ENCODE measurements at places on chromosomes 12 and 14.
A peak's percentile ranks its signal among the peaks of the same experiment; 100 is the strongest.

DNA sequence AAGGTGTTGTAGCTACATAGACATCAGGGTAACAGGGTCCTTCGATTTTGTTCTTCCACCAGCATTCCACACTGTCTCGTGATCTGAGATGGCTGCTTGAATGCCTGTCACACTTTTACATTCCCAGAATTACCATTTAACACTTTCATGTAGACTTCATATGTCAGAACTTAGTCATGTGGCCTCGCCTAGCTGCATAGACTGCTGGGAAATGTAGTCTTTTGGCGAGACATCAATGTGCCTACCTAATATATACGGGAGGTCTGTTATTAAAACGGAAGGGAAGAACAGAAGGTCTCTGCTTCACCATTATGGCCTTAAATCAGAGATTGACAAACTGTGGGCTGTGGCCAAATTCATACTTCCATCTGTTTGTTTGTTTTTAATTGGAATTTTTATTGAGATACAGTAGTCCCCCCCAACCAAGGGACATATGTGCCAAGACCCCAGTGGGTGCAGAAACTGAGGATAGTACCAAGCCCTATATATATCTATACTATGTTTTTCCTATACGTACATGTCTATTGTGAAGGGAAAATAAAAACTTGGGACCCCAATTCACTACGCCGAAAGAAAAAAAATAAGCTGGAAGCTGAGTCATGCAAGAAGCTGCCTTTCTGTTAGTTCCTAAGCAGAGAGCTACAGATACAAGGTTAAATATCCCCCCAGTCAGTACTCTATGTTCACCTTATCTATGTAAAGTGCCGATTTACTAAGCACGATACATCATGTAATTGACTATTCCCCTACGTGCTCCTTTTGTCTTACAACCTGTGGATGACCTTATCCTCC is 11.3 kb upstream of the HRK start:
- DNase-seq = peak; percentile 39

DNA sequence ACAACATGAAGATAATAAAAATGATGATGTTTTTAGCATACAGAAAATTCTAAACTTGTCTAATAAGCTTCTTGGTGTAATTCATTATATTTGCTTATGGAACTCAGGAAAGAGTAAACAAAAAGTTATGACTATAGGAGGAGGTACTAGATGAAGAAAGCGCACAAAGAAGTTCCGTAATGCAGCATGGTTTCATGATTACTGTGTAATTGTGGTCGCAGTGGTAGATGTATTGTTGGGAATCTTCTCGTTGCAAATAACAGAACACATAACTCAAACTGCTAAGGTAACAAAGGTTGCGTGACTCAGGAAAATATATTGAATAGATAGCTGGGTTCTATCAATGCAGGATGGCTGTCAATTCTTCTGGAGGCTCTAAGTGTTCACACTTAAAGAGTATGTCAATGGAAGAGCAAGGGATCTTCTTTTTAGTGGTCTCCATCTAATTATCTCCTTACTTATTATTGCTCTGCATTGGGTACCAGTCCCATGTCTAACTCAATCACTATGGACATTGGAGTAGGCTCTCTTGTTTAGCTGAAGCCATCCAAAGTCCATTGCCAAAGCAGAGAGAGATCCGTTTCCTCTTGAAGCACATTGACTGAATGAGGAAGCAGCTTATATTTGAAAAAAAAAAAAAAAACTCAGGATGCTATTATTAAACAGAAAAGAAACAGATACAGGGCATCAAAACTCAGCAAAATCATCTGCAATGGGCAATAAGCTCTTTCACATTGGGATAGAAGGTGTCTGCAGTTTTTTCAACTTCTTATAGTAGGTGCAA is 283.4 kb upstream of the ATP2B1 start:
- no peak for DNase-seq

GRCh38 chr14:61335671-61336275 is 14.4 kb downstream of the PRKCH start:
- DNase-seq = no peak

DNA sequence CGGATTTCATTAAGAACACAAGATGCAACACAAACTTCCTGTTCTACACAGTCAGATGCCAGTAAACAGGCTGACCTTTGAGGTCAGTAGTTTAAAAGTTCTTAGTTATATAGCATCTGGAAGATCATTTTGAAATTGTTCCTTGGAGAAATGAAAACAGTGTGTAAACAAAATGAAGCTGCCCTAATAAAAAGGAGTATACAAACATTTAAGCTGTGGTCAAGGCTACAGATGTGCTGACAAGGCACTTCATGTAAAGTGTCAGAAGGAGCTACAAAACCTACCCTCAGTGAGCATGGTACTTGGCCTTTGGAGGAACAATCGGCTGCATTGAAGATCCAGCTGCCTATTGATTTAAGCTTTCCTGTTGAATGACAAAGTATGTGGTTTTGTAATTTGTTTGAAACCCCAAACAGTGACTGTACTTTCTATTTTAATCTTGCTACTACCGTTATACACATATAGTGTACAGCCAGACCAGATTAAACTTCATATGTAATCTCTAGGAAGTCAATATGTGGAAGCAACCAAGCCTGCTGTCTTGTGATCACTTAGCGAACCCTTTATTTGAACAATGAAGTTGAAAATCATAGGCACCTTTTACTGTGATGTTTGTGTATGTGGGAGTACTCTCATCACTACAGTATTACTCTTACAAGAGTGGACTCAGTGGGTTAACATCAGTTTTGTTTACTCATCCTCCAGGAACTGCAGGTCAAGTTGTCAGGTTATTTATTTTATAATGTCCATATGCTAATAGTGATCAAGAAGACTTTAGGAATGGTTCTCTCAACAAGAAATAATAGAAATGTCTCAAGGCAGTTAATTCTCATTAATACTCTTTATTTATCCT is 13.5 kb downstream of the PTGER2 start:
- DNase-seq = peak; percentile 57

GRCh38 chr14:26261368-26262122 is 336.3 kb downstream of the NOVA1 start:
- DNase-seq = no peak

DNA sequence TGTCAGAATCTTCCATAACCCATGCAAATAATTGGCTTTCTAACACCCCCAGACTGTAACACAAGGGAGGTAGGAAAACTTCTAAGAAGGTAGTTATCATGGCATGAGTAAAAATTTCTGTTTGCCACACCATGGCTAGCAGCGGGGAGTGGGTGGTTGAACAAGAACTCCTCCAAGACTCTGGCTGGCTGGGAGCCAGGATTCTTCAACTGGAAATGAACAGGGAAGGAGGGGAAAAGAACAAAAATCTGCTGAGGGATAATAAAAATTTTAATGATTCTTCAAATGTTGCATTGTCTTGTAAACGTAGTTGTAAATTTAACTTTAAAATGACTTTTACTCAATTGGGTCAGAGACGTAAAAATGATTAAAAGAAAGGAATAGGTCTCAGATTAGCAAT is 78.9 kb downstream of the AKAP6 start:
- no peak for DNase-seq

- DNase-seq = no peak
Observed at GRCh38 chr12:65761301-65761700, 63.0 kb upstream of the HMGA2 start.

DNA sequence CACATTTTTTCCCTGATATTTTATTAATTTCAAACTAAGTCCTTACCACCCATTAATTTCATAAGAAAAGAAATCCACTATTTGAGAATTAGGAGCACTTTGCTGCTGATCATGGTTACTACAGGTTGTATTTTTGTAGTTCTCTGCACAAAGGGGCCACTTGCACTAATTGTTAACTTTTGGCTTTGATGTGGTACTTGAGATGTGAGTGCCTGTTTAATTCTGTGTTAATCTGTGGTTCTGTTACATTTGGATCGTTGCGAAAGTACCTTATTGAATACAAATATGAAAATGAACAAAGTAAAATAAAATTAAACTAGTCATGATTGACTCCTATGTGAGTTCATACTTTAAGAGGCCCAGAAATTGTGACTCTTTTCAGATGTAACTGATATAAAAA is 374.9 kb upstream of the RGS6 start:
- DNase-seq = no peak

- no peak for DNase-seq
Observed at GRCh38 chr12:127823801-127824200, 443.2 kb upstream of the TMEM132C start.

- DNase-seq = peak; percentile 29
Observed at GRCh38 chr12:724194-724855, 28.1 kb upstream of the WNK1 start.

DNA sequence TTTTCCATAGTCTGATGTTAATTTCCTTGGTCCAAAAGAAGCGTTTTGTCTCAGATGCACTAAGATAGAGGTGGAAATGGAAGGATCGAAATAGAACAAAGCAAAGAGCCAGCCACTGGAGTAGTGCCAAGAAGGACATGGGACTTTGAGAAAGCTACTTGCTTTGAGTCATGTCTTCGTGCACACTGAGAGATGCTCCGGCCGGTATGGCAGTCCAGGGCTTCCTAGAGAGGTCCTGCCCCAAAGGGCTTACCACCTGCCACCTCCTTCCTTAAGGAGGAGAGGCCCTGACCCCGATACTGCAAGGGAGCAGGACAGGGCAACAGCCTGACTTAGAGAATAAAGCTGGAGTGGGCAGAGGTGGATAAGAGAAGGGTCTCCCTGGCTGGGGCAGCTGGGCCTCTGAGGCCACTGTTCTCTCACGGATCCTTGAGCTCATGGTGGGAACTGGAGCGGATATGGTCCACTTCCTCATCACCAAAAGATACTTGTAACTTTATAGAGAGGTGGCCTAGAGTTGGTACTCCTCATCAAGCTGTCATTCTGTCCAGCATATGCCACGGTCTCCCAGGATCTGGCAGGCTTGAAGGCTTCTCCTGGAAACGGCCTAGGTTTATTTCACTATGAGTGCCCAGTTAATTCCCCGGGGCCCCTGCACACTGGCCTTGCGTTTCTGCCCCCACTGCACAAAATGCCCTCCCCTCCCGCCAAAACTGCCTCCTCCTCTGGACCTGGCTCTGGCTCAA is 57.4 kb downstream of the FOXN3 start:
- DNase-seq = no peak

DNA sequence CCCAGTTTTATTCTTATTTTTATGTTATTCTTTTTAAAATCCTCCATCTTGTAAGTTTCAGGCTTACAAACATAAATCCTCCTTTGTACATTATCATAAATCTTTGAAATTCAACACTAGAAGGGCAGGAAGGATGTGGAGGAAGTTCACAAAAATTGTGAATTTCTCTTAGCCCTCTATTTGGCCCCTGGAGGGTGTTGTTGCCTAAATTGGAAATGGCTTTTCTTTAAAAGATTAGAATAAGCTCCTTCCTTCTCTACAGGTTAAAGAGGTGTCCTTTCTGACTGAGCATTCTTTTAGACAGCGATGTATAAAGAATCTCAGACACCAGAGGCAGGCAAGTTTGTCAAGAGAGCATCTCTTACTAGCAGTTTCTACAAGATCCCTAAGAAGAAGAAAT is 391.7 kb upstream of the OR4E1 start:
- no peak for DNase-seq

GRCh38 chr14:23040100-23040499 is 1.9 kb upstream of the PSMB11 start:
- DNase-seq = no peak

- peak; percentile 20 for DNase-seq
Observed at GRCh38 chr12:103538397-103538796, 42.6 kb upstream of the C12orf42 start.

- no peak for DNase-seq
Observed at GRCh38 chr12:13087766-13088165, 15.7 kb downstream of the GSG1 start.

GRCh38 chr12:52087961-52088820 is 8.7 kb downstream of the SMIM41 start:
- DNase-seq = no peak

- DNase-seq = no peak
Observed at GRCh38 chr12:26935636-26936378, 2.0 kb downstream of the INTS13 start.

GRCh38 chr14:77469067-77469505 is 11.2 kb downstream of the AHSA1 start:
- DNase-seq = no peak

DNA sequence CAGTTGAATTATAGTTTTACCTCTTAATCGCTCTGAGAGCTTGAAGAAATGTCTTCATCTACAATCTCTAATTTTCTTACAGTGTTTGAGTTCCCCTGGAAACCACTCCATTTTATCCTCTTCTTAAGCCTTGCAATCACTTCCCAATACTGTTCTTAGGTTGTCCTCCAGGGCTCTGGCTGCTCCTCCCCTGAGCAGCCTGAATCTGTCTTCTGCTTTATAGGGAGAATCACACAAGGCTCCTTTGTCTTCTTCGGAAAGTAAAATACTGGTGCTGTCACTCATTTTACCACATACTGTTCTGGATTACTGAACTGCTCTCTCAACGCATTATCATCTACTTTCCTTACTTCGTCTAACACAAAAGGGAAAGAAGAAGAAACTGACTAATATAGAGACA is 133.7 kb downstream of the MDGA2 start:
- no peak for DNase-seq

- no peak for DNase-seq
Observed at GRCh38 chr14:102157346-102157745, 17.6 kb downstream of the WDR20 start.

- no peak for DNase-seq
Observed at GRCh38 chr12:56469007-56469930, 891 bp downstream of the SPRYD4 start.

DNA sequence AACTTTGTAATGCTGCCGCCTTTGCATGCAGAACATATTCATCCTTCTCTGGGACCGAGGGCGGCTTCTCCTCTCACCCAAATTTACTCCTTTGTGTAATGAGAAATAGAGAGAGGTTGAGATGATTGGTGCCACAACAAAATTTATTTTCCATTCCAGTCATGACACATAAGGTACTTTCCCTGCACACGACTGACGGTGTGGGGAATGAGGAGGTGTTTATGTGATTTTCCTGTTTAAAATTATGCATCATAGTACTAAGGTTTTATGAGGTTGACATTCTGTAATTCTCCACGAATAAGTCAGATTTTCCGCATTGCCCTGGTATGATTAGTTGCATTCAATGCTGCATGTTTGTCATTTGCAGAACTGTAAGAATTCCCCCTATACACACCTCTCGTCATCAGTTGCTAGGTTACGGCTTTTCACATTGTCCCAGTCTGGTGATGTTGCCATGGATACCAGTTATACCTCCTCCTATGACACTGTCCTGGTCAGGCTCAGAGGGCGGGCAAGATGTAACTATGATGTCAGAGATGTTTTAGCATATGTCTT is 23.1 kb downstream of the BICDL1 start:
- peak; percentile 75 for DNase-seq

DNA sequence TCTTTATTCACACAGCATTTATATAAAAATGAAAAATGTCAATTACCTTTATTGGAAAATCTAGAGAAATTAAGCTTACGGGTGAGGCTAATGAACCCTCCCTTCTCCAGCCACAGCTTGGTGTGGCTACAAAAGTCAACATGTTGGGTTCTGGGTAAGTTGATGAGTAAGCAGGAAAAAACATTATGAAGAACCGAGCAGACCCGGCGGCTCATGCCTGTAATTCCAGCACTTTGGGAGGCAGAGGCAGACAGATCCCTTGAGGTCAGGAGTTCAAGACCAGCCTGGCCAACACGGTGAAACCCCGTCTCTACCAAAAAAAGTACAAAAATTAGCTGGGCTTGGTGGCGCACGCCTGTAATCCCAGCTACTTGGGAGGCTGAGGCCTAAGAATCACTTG is 10.9 kb downstream of the NAA25 start:
- DNase-seq = no peak
